ENCODE measurements at places on chromosomes 16 and 17.

DNA sequence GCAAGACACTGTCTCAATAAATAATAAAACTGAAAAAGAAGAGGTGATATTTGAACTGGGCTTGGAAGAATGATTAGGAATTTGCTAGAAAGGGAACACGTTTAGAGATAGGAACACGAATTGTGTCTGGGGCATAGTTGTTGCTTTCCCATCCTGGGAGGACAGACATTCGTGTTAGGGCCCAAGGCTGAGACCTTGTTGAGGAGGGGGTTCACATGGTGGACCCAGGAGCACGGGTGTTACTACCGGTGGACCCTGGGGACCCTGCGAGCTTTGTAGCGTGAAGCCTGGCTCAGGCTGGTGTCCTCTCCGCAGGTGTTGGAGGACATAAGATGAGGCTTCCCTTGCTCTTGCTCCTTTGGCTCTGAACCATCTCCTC is 1.2 kb downstream of the ACSF3 start:
- no peak for DNase-seq

- DNase-seq = no peak
These were observed 204.8 kb upstream of the SALL1 start for GRCh38 chr16:51355875-51356274.

DNA sequence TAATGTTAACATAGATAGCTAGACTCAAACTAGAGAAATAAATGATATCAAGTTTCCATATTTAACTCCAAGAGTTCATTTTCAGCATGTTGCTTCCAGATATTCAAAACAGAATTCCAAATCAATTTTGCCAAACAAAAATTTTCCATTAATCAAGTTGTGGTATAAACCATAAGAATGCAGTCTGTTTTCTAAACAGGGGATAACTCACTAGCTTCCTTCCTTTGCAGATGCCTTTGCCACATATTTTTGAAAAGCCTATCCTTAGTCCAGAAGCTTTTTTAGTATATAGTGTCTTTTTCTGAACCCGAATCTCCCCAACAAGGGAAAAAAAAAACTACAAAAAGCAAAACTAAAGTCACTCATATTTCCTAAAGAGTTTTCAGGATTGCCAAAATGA is 61.5 kb downstream of the HELZ start:
- no peak for DNase-seq

DNA sequence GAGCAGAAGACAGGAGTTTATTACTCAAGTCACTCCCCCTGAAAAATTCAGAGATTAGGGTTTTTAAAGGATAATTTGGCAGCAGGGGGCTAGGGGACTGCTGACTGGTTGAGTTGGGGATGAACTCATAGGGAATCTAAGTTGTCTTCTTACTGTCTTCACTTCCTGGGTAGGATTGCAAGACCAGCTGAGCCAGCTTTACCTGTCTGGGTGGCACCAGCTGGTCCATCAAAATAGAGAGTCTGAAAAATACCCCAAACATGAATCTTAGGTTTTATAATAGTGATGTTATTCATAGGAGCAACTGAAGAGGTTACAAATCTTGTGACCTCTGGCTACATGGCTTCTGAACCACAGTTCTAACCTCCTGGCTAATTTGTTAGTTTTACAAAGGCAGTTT is 157.9 kb downstream of the PPM1E start:
- no peak for DNase-seq

DNA sequence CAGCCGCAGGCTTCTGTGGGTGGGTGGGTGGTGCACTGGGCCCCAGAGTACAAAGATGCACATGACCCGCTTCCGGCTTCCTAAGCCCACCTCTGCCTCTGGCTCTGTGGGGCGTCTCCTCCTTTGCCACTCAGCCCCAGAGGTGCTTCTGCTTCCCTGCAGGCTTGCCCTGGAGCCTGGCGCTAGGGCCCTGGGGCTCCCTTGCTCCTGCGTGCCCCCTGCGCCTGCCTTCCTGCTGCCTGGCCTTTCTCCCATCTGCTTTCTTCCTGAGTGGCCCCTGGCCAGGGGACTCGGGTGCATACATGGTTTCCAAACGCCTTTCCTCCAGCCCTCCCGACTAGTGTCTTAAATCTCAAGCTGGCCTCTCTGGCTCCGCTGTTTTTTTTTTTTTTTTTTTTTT is 3.4 kb downstream of the WWOX start:
- no peak for DNase-seq

DNA sequence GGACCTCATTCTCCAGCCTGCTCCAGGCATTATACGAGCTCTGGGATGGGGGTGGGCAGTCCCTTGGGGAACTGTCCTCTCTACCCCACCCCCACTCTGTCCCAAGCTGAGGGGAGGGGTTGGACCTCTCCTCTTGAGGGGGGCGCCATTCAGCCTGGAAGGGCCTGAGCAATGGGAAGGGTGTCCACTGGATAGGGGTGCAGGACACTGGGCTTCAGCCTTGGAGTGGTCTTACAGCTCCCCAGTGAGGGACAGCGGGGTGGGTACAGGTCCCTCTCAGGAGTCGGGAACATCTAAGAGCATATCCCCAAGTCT is 9.5 kb upstream of the CBX8 start:
- DNase-seq = no peak

DNA sequence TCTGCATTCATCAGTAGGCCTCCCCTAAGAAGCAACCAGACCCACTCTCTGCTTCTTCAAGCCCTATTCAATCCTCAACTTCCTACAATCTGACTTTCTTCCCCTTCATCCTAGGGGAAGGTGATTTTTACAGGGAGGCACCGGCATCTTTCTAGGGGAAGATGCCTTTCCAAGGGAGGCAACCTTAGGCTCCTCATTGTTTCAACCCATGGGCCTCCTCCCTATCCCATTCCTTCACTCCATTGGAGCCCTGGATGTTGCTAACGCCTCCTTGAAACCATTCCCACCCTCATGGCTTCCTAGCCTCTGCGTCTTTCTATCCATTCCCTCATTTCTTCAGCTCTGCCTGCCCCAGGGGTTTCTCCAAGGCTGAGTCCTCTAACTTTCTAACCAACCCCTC is 2.7 kb upstream of the CUEDC1 start:
- DNase-seq = no peak

DNA sequence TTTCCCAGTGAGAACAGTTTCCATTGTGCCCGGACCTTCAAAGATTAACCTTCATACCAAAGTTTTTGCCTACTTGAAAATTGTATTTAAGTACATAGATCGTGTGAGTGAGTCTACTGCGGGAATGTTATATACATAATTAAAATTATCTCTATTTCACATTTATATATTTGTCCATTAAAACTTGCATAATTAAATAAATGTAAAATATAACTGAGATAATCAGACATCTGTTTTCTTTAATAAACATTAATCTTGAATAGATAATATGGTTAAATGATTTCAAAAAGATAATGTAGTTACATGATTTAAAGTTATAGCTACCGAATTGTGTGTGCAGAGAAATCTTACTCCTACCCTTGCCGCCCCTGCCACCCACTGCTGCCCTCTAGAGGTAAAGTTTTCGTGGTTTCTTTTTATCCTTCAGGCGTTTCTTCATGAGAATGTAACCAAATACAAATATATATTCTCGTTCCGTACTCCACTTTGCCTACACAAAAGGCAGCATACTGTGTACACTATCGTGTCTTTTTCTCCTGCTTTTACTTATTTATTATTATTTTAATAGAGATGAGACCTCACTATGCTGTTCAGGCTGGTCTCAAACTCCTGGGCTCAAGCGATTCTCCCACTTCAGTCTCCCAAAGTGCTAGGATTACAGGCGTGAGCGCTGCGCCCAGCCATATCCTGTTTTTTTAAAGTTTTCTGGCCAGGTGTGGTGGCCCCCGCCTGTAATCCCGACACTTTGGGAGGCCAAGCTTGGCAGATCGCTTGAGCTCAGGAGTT is 35.6 kb downstream of the RPA1 start:
- DNase-seq = peak; percentile 50

DNA sequence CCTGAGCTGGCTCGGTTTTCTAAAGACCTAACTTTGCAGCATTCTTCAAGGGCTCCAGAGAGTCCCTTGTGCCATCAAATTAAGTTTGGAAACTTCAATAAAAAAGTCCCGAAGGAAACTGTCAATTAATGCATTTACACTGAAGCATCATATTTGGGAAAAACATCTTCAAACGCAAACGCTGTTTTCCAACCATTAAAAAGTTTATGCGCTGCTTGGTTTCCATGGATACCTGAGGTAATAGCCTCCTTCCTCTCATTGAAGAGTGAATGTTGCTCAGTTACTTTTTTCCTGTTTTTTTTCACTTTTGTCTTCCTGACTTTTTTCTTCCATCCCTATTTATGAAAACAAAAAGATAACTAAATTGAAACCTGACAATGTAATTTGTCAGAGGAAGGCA is 399.1 kb downstream of the MAF start:
- DNase-seq = no peak

DNA sequence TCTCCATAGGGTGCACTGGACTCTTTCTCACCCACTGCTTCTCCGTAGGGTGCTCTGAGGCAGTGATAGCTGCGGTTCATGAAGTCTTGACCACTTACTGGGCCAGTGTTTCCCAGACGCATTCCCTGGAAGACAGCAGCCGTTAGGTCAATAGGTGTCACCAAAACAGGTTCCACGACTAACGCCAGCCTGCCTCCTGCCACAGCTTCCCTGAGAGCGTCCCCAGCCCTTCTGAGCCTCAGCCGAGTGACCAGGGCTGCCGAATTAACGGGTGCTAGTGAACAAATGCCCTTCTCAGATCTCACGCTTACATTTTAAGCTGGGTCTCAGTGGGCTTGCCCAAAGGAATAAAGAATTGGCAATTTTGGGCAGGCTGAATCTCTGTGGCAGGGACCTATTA is 188.7 kb upstream of the TNRC6C start:
- DNase-seq = no peak

DNA sequence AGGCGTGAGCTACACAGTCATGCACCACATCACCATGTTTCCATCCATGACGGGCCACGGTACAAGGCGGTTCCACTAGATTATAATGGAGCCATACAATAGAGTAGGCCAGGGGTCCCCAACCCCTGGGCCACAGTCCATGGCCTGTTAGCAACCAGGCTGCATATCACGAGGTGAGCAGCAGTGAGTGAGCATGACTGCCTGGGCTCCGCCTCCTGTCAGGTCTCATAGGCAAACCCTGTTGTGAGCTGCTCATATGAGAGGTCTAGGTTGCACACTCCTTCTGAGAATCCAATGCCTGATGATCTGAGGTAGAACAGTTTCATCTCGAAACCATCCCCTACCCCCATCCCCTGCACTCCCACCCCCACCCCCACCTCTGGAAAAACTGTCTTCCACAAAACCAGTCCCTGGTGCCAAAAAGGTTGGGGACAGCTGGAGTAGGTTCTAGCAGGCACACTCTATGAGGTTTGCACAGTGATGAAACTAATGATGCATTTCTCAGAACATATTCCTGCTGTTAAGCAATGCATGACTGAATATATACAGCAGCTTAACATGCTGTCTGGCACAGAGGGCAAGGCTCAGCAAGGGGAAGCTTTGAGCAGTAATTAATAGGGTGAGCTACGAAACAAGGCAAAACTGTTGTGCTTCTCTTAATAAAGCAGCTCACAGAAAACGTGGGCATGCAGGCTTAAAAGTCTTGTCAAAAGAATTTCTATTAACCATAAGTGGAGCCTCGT is 108.0 kb downstream of the VPS53 start:
- DNase-seq = peak; percentile 26

- no peak for DNase-seq
These were observed 895 bp downstream of the UTS2R start for GRCh38 chr17:82372249-82373071.

DNA sequence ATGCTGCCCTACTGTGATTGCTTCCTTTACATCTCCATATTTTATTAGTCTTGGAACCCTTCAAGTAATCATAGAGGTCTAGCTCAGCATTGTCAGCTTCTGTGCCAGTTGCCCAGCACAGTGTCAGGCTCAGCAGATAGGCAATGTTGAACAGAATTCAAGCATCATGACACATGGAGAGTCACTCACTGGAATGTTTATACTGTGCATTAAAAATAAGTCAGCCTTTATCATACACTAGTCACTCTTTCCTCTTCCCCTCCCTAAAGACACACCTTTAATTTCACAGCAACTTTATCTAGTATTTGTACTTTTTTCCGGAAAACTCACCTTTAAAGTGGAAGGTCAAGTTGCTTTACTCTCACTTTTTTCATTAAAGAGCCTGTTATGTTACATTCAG is 253.8 kb upstream of the CDH11 start:
- peak; percentile 29 for DNase-seq

DNA sequence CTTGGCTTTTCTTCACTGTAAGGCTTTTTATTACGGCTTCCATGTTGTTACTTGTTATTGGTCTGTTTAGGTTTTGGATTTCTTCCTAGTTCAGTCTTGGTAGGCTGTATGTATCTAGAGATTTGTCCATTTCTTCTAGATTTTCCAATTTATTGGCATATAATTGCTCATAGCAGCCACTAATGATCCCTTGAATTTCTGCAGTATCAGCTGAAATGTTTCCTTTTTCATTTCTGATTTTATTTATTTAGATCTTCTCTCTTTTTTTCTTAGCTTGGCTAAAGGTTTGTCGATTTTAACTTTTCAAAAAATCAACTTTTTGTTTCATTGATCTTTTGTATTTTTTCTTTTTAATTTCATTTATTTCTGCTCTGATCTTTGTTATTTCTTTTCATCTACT is 18.5 kb downstream of the NLRP1 start:
- DNase-seq = no peak

GRCh38 chr16:79607587-79607986 is 7.0 kb upstream of the MAF start:
- DNase-seq = no peak

GRCh38 chr16:85130705-85131028 is 18.4 kb upstream of the CIBAR2 start:
- DNase-seq = no peak

GRCh38 chr17:56810343-56810742 is 23.4 kb downstream of the C17orf67 start:
- no peak for DNase-seq

- no peak for DNase-seq
These were observed 25.3 kb upstream of the N4BP1 start for GRCh38 chr16:48635199-48635718.
